Activated CD8-positive, alpha-beta memory T cell treated with anti-CD3 and anti-CD28 coated beads, Interleukin-2, amount 10 ng/mL, durations not matched to agents 7 days and 5 days (primary cell): ENCODE measurements at places on chromosomes 3 and 15. TPM values are rescaled to one million over a fixed set of nuclear protein-coding genes. Genes with fewer than 3 reads are reported as not detected.

DNA sequence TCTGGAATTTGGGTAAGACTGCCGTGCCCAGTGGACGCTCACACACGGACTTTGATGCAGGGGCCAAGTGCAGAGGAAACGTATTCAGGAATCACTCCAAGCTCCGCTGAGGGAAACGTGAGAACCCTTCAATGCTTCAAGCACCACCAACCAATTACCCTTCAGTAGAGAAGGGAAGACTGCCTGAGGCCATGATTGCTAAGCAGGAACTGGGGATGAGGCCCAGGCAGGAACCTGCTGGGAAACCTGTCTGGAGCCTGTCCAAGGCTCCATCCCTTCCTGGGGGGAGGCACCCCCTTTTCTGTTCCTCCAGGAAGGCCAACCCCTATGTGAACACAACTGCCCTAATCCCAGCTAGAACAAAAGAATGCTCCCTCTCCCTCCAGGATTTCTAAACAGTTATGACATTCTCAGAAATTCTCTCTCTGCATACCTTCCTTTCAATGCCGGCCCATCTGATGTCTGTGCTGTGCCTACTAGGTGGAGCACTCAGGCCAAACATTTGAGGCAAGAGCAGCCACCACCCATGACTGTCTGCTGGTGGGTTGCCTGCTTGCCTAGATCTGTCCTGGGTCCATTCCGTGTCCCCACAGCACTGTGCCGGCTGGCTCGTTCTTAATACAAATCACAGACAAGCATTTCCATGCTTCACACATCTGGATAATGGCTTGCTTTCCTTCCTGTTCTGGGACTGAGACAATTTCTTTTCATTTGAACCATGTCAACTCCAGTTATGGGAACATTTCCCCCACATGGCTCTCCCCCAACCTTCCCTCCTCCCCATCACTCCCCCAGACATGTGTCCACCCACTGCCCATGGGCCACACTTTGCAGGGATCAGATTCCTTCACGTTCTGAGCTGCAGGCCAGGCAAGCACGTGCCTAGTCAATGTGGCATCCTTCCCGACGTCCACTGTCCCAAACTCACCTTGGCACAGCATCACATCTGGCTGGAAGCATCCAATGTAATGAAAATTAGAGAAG lies 149.4 kb downstream of the ADAMTS17 start:
- DNase-seq: no peak

GRCh38 chr3:142925140-142925539 lies 36.3 kb upstream of the PCOLCE2 start:
- DNase-seq: no peak

- no peak for DNase-seq
Observed at GRCh38 chr3:197336348-197336747, 37.9 kb upstream of the DLG1 start.

- no peak for DNase-seq
Observed at GRCh38 chr3:147400111-147400510, 6.2 kb downstream of the ZIC4 start.

GRCh38 chr15:55403531-55403930 lies 4.6 kb downstream of the CCPG1 start:
- DNase-seq: no peak

- peak; percentile 81 for DNase-seq
Observed at GRCh38 chr3:172511783-172512762, 11.2 kb downstream of the TNFSF10 start.

- no peak for DNase-seq
Observed at GRCh38 chr3:115658032-115658336, 34.7 kb downstream of the GAP43 start.

- no peak for DNase-seq
Observed at GRCh38 chr3:133153382-133153781, 115.2 kb downstream of the TMEM108 start.

DNA sequence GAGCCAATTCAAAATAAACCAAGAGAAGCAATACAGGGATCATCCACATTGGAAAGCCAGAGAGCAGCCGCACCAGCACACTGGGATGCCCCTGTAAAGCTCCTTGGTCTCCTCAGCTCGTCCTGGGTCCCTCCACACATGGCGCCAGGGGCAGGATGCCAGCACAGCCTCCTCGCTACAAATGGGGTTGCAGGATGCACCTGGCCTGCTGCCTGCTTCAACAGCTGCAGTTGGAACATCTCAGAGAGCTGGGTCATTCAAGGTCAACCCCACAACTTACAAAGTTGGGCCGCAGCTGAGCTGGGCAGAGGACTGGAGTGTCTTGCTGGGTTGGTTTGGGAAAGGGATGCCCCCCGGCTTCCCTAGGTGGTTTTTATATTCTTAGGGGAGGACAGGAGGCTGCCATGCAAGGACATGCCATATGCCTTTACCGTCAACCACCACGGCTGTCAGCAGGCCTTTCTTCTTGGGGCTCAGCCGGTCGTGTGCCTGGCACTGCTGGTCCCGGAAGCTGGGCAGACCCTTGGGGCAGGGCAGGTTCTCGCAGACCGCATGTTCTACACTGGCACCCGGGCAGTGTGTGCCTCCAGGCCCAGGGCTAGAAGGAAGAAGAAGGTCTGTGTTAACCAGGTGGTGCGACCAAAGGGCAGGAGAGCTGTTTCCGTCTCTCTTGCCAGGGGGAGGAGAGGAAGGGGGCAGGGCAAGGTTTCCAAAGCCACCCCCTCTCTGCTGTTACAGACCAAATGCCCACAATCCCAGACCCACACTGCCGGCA lies 225.2 kb downstream of the ADAMTS17 start:
- no peak for DNase-seq

FBN1 gene
- 1.3 TPM for total RNA-seq

IL17RB gene
- 2.4 TPM for total RNA-seq

DNA sequence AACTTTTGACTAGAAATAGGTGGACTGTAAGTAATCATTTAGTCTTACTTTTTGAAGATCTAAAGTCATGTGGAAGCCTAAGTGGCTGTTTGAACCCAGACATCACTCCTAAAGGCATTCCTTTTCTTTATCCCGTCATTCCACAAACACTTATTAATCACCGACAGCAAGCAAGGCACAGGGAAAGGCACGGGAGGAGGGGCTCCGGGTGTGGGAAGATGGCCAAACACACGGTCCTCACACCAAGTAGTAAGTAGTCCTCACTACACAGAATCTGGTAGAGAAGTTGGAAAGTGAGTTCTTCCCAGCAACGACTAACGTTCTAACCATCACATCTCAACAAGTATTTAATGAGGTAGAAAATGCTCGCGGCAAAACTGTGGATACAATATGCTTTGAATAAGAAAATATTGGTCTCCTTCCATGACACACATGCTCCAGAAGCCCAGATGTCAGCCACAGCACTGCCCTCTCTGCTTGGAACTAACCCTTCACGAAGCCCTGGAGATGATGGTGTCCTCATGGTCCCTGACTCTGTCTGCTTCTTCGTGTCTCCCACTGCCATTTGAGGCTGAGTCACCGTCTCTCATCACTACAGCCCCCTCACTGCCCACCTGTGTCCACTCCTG lies 202.2 kb downstream of the OPA1 start:
- DNase-seq: no peak

DNA sequence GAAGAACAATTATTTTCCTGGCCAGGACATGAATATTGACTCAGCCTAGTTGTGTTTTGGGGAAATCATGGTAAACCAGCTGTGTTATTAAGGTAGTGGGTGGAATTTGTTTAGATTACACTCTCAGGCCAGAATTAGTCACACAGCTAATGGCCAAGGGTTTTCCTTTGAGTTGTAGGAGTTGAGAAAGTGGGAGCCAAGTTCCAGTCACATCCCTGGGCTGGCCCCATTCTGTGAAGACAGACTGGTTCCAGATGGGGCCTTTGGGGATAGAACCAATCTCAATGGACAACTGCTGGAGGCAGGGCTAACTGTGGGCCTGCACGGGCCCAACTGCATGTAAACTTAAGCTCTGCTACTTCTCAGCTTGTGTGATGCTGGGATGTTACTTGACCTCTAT lies 1.4 kb upstream of the RASL12 start:
- no peak for DNase-seq

- no peak for DNase-seq
Observed at GRCh38 chr15:82679626-82680199, 30.0 kb downstream of the AP3B2 start.

TGM5 gene
- total RNA-seq: 0.91 TPM

GATA2 gene
- not detected for total RNA-seq

DNA sequence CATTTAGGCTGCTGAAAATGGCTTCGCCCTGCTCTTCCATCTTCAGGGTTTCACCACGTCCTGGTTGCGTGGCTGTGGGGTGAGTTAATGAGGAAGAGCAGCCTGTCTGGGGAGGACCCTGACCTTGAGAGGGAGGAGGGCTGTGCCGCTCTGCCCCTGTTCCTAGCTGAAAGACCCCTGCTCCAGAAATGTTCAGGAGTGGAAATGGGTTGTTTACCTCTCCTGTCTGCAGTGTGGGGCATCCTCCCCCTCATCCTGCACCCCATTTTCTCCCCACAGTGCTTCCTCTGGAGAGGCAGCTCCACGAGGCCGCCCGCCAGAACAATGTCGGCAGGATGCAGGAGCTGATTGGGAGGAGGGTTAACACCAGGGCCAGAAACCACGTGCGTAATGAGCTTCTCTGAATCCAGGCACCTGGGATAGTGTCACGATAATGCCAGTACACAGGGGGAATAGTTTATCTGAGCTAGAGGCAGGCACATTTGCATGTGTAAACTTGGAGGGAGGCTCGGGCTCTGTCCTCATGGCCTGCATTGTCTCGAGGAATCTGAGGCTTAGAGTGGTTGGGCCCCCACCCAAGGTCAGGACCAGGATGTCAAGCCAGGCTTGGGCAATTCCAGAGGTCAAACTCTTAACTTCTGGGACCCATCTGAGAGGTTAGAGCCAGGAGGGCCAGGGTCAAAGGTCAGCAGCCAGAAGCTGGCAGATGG lies 4.0 kb downstream of the ANKDD1A start:
- DNase-seq: no peak

DNA sequence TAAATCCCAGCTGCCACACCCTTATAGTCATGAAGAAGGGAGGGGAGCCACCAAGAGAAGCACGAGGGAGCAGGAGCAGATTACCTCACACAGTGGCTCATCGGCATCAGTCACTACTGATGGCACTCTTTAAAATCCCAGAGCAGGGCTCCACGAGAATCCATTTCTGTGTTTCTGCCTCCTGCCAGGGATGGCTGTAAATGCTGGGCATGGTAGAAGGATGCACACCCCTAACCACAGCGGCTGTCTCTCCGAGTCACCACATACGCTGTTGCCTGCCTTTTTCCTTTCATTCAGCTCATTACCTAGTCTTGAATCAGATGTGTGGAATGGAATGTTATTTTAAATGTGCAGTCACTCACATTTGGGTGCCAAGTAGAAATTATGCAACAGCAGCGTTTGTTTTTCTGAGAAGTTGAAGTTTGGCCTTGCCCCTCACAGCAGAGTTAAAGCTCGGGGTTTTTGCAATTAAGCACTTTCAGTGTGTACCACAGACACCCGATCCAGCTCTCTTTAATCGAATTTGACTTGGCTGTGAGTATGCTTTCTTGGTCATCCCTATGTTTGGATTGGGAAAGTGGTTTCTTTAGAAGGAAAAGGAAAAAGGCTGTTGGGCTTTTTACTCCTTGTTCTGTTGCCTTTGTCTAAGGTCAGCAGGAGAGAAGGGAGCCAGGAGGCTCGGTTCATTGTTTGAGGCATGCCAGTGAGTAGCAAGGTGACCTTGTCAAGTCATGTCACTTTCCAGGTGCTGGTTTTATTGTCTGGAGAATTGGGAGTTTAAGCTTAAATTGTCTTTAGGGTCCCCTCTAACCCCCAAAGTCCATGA lies 284.2 kb upstream of the TPM1 start:
- DNase-seq: no peak

CCR3 gene
- total RNA-seq: 2.0 TPM

DNA sequence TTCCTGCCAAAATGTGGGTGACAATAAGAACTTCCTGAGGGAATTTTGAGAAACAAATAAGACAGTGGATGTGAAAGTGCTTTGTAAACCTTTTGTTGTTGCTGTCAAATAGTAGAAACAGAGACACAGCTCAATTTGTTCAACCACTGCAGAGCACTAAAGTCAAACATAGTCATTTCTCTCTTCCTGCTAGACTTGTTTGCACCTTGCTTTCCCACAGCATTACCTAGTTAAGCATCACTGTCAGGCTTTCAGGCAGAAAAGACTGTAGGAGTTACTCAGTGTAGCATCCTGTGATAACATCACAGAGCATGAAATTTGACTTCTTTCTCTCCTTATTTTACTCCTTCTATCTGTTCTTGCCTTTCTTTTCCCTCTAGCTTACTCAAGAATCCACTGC lies 27.1 kb downstream of the SLC12A1 start:
- DNase-seq: no peak

GRCh38 chr3:134212967-134213665 lies 37.5 kb downstream of the RYK start:
- DNase-seq: peak; percentile 86

DNA sequence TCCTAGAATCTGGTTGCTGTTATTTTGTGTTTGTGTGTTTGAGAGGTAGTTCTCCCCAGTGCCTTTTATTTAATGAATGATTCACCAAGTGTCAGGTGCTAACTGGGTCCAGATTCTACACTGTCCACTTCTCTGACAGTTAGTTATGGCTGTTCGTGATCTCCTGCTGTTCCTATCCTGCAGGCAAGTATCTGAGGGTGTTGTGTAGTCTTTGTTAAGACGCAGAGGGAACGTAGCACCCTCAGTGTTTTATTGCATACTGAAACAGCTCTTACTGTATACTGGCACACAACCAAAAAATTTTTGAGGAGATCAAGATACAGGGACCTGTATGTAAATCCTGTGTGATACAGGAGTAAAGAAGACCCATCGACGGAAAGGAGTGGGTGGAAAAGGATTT lies 1271.3 kb downstream of the ROBO1 start:
- DNase-seq: no peak

DNA sequence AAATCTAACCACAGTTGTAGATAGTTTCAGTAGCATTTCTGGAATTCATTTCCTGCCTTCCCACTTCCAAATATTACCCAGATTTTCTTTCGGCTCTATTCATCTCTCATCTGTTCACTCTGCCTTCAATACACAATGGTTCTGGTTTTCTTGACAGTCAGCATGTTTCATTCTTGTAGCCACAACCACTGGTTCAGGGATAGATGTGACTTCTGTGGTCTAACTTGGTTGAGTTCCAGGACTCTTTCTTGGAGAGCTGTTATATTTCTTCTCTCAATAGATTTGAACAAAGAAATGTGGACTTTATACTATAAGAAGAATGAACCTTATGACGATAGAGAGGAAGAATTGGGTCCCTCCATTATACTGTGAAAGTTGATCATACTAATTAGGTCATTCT lies 228.8 kb downstream of the NSUN3 start:
- DNase-seq: no peak

- DNase-seq: no peak
Observed at GRCh38 chr3:130700541-130700940, 46.1 kb downstream of the PIK3R4 start.

DNA sequence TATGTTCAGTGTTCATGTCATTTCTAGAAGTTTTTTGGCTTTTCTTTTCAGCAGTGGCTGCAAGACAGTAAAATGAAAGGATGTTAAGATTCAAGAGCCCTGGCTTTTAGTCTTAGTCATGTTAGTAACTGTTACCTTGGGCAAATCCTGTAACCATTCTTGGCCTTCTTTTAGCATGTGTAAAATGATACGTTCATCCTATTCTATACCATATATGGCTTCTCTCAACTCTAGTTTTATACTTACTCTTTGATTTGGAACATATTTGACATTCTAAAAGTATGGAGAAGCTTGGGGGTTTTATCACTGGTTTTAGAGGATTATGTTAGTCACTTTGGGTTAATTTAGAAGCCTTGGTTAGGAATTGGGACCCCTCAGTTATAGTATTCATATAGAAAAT lies 20.1 kb downstream of the GTF2E1 start:
- no peak for DNase-seq

GALNT15 gene
- not detected for total RNA-seq

GRCh38 chr3:60189304-60189703 lies 1061.9 kb downstream of the FHIT start:
- no peak for DNase-seq
